Activated naive CD4-positive, alpha-beta T cell treated with Interleukin-2 at 50 U/mL for 16 hours (primary cell): ENCODE measurements at places on chromosomes 6 and 20.

DNA sequence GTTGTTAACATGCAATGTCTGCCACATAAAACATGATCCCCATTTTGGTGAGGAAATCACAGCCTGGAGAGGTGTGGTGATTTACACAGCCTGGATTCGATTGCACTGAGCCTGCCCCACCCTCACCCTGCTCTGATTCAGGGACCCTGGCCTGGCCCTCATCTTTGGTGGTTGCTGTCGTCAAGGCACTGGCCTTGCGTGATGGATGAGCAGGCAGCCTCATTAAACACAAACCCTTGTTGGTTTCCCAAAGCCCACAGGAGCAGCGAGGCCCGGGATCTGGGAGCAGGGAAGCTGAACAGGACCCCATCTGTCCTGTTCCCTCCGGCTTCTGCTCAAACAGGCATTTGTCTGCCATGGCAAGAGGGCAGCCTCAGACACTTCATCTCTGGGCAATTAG, 70.8 kb downstream of the CHMP4B start:
- no peak for DNase-seq

- DNase-seq: no peak
These were observed 94.6 kb upstream of the ENPP5 start for GRCh38 chr6:46265373-46265772.

DNA sequence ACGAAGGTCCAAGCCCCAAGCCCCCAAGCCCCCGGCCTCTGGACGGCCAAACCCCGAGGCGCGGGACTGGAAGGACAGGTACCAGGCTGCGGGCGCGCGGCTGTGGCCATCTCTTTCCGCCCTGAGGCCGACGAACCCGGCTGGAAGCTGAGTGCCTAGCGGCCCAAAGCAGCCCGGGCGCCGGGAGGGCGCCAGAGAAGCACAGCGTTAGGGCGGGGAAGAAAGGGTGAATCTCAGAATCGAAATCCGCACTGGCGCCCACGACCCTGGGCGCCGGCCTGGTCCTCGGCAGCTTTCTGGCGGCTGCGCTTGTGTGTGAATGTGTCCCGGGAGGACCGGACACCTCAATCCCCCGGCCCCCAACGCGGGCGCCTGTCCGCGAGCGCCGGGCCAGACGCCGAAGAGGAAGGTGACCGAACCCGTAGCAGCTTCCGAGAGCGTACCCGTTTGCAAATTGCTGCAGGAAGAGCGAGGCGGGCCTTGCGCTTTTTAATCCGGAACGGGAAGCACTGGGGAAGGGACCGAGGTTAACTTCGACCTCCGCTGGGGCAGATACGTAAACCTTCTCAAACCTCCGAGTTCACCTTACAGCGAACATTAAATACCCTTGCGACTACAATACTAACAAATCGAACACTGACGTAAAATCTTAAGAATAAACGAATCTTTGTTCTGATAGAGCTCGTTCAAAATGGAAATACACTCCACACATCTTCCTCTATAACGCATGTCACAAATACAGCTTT, 2.9 kb downstream of the NRN1 start:
- no peak for DNase-seq

DNA sequence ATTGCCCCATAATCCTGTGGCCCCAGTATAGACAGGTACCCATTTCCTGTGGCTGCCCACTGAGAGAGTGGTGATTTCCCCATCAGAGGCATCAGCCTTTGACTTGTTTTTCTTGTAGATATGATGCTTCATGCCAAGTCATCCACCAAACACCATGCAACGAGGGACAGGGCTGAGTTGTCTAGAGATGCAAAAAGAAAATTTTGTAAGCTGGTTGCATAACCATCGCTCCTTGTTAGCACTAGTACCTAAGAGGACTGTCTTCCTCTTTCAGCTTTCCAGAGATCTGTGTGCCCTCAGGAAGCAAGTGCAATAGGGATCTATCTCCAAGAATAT, 166.8 kb downstream of the BCAS1 start:
- no peak for DNase-seq

DNA sequence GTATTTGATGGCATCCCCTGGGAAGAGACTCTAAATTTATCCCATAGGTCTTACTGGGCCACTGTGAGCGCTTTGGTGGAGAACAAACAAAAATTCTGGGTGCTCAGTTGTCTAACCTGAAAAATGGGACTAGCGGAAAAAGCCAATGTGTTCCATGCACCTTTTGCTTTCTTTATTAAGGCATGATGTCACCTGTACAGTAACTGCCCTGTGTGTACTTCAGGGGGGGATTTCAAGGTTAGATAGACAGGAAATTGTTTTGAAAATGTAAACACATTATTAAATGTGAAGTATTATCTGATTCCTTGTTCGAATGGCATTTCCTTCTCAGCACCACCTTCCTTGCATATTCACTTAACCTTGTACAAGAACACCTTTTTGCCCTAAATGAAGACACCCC, 1.2 kb upstream of the EDN1 start:
- no peak for DNase-seq

GRCh38 chr6:150327117-150327774, 41.6 kb upstream of the IYD start:
- DNase-seq: no peak

- no peak for DNase-seq
These were observed 29.6 kb downstream of the ADRM1 start for GRCh38 chr20:62332421-62332820.

GRCh38 chr6:44668976-44669934, 281.7 kb downstream of the CDC5L start:
- DNase-seq: no peak

DNA sequence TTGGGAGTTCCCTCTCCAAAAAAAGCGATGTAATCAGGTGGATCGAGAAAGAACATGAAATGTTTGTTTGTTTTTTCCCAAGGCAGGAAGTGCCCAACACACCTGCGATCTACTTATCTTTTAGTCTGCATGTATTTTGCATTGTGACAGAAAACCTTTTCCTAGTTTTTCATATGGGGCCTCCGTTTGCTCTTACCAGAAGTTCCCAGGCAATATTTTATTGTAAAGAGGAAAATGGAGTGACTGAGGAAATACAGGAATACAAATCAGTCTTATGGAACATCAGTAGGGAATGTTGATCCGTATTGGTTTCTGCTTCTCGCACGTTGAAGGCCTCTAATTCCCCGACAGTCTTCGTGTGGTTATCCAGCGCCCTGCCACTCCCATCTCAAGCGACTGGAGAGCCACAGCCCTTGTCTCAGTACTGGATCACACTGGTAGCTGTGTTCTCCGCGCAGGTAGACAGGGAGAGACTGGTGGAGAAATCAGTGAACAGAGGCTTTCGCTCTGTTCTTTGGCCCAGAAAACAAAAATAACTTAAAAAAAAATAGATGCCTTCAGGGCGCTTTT, 107.4 kb downstream of the TRIM27 start:
- DNase-seq: no peak

- no peak for DNase-seq
These were observed 365.7 kb downstream of the MAFB start for GRCh38 chr20:40323361-40323794.

GRCh38 chr6:79157961-79158644, 76.4 kb downstream of the HMGN3 start:
- DNase-seq: no peak

GRCh38 chr20:19915111-19915798, 101.9 kb upstream of the NAA20 start:
- no peak for DNase-seq

GRCh38 chr20:41320976-41321375, 3.4 kb upstream of the ZHX3 start:
- DNase-seq: no peak

DNA sequence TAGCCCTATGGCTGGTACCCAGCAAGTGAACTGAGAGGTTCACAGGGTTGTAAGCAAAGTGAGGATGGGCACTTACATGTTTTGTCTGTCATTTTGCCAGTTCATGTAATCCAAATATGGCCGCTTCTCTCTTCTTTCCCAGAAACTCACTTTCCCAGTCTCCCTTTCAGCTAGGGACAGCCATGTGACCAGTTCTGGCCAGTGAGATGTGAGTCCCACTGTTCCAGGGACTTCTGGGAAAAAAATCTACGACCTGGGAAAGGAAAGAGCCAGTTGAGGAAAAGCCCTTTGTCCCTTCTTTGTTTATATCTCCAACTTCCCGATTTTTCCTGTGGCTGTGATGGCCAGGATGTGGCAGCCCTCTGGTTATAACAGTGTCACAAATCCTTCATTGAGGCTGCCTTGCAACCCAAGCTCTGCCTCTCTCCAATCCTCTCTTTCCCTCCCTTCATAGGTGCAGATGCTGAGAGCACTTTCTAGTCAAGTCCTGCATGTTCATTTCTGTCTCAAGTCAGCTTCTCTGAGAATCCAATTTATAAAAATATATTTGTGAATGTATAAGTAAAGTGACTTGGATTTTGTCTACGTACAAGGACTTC, 148.6 kb upstream of the ZFP64 start:
- no peak for DNase-seq

DNA sequence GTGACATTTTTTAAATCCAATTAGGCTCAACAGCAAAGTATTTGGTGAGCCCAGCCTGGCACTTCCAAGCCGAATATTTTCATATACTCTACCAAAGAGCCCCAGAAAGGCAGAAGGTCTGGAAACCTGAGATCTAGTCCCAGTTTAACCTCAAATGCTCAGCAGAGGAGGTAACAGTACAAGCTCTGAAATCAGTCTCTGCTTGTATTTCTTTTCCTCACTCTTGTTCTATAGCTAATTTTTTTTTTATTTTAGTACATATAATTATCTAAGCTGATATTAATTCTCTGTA, 9.1 kb downstream of the SOD2 start:
- no peak for DNase-seq

- no peak for DNase-seq
These were observed 122.9 kb upstream of the QKI start for GRCh38 chr6:163291622-163292021.

GRCh38 chr20:15637950-15638754, 935.1 kb downstream of the KIF16B start:
- no peak for DNase-seq

DNA sequence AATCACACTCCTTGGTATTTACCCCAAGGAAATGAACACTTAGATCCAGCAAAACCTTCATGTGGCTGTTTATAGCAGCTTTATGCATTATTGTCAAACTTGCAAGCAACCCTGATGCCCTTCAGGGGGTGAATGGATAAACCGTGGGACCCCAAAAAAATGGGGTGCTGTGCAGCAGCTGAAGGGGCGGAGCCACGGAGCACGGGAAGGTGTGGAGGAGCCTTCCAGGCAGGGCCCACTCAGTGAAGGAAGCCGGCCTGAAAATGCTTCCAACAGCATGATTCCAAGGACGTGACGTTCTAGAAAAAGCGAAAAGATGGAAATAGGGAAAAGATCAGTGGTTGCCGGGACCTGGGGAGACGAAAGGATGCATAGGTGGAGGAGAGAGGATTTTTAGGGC, 25.6 kb upstream of the FRMD1 start:
- no peak for DNase-seq

GRCh38 chr6:26342106-26343004, 22.6 kb upstream of the BTN3A2 start:
- peak; percentile 23 for DNase-seq

DNA sequence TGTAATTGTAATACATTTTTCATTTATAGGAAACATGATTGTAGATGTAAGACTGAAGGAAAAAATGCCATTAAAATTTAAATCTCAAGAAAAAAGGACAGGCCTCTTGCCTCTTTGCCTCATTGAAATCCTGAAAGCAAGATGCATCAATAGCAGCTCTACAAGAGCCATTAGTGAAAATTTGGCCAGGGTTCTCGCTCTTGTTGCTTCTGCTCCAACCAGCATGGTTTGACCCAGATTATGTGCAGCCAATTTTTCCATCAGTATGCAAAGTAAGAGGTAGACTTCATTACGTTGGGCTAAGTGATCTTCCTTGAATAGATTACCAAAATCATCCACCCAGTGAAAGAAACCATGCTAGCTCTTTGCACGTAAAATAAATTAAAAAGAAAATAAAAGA, 106.6 kb downstream of the SGK1 start:
- DNase-seq: no peak

DNA sequence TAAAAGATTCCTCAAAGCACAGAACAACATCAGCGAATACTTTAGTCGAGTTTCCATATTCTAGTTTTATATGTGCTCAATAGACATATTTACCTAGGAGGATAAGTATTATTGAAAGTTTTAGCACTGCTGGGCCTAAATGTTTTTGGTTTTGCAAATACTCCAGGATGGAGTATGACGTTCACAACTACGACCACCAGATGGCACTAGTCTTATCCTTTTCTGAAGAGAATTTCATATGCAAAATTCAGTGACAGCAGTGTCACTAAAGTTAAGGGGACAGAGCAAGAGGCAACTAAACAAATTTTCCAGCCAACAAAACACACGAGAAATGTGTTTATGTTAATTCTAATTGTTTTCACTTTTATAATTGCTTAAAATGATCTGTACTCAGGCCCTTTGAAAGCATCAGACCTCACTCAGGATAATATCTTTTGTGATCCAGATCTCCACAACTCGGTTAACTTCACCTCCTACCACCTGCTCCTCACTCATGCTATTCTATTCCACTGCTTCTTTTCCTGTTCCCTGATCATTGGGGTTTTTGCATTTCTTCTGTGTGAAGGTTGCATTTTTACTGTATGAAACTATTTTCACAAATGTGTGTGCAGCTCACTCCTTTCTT, 220.8 kb downstream of the TRDN start:
- DNase-seq: peak; percentile 7

GRCh38 chr6:139271056-139271455, 20.7 kb downstream of the TXLNB start:
- no peak for DNase-seq

DNA sequence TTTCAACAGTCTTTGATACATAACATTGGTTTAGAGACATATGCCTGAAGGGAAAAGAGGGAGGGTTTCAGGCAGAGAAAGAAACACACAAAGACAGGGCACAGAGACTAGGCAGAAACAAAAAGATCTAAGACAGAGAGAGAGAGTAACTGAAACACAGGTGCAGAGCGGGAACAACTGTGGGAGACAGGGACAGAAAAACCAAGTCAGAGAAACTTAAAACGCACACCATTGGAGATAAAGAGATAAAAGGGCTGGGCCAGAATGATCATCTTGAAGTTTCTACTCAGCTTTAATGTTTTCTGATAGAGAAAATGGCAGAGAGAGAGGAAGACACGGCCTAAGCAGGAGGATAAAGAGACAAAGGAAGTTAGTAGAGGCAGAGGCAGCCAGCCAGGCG, 11.8 kb downstream of the UNC5CL start:
- no peak for DNase-seq

- DNase-seq: no peak
These were observed 48.8 kb downstream of the PRL start for GRCh38 chr6:22247916-22248482.

DNA sequence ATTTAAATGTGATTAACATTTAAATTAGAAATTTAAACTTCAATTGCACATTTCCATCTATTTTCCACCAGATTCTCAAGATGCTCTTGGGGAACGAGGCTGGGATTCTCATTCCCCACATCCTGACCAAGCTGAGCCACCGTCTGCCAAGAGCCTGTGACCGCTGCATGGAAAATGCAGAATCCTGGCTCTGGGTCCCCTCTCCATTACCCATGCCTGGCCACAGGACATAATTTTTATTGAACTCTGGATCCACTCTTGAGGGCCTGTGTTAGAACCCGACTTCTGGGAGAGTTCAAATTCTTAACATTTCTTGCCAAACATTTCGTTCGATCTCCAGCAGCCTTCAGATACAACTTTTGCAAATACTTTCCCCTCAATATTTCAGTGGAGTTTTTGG, 201.6 kb upstream of the SNX9 start:
- no peak for DNase-seq
